ENCODE measurements at places on chromosomes 3 and 15.

DNA sequence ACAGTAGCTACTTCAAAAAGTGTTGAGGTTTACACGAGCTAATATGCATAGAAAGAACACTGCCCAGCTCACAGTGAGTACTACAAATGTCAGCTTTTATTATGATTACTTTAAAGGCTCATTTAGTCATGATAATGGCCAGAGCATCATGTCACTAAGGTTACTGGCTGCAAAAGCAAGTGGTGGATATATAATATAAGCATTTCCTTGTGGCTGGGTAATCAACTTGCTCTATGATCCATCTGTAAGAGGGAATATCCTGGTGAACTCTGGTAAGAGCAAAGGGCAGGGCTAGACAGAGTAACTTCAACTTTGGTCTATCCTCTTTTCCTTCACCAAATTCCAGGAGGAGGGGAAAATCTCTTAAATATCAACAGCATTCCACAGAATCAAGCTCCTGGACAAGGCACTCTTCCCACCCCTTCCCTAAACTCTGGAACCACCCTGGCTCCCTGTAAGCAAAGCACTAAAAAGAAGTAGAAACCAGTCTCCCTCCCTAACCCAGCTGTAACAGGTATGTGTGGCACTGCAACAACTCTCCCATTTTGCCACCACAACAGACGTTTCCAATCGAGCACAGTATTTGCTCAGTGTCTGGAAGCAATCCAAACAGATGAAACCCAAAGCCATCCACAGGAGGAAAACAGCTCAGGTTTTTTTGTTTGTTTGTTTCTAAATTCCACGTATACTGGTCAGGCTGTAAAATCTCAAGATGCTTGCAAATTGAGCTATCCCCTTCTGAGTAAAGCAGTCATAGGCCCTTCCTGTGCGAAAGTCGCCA lies 13.4 kb downstream of the B4GALT4 start:
- DNase-seq = no peak

DNA sequence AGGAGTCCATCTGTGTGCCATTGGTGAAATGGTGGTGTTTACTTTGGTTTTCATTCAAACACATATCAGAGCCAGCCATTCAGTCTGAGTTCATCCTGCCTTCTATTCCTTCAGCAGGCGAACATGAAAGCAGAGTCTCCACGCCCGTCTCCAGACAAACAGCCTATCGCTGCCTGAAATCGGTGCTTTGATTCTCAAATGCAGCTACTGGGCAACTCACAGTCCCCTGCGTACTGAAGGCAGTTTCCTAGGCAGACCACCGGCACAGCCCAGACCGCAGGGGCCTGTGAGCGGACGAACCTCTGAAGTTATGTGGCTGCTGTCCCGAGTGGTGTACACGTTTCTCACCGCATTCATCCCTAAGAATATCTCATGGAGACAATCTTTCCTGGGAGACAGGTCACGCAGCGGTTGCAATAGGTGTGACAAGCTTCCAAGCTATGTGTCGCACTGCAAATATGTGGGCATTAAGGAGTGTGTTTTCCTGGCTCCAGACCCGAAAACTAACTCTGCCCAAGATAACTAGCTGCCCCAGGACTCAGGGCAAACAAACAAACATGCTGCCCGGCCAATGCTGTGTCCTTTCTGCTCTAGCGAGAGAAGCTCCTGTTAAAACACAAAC lies 16.9 kb upstream of the RYR3 start:
- DNase-seq = no peak

DNA sequence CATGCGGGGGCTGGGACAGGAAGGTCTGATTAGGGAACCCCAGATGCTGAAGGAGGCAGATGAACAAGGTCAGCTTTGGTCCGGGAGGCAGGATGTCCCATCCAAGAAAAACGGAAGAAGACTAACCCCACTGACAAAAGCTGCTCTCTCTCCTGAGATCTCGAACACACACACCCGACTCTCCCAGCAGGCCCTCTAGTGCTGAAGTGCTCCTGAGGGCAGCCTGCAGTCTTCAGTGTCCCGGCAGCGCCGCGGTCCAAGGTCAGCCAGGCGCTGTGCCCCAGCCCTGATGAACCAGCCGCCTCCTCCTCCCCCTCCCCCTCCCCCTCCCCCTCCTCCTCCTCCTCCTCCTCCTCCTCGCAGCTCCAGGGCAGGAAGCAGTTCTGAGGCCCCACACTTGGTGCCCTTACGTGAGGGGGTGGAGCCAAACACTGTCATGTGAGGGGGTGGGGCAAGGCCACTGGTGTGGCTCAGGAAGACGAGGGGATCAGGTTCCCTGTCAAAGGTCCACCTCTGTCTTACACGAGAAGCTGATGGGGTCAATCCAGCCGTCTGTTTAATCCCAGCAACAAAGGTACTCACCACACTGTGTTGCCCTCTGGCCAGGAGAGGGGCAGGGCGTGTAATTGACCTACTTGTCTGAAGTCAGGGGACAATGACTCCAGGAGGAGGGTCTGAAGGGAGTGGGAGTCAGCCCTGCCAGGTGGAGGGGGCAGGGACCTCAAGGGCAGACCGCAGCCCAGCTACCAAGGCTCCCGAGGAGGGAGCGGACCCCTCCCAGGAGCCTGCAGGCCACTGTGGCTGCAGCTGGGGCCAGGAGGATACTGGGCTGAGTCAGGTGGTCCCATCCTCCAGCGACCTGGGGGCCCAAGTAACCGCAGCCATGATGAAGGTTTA lies 34.3 kb downstream of the PRR23E start:
- no peak for DNase-seq

DNA sequence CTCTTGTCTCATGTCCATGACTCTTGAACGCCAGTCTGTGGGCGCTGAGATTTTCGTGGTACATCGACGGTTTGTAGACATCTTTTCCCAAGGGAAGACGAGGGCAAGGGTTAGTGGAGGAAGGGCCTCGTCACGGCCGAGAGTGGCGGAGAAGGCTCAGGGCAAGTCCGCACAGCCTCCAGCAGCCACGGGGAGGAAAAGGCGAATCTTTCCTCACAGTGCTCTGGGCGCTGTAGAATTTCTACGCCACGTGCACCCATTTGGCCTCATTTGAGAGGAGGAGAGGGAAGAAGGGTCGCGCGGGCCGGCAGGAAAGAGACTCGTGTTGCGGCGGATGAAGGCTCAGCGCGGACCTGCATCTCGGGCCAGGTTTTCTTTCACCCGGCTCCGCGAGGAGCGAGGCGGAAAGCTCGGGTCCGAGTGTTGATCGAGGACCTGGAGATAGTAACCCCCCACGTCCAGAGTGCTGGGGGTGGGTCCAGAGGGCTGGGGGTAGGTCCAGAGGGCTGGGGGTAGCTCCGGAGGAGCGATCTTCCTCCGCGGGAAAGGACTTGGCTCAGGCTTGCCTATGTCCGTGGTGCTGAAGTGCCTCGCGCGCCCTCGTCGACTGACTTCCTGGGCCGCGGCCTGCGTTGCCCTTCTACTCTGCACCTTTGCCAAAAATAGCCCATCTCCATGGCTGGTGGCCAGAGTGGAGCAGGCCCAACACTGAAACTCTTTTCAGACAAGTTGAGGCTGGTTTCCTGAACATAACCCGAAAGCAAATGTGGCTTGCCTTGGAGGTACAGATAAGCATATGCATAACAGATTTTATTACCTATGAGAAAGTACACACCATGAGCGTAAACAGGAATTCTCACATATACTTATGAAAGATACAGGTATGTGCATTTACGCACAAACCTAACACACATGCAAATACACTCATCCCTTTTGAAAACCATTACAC lies 1.1 kb downstream of the SLC35G2 start:
- peak; percentile 14 for DNase-seq

- DNase-seq = no peak
These were observed 55.2 kb downstream of the RBPMS2 start for GRCh38 chr15:64720188-64720587.

DNA sequence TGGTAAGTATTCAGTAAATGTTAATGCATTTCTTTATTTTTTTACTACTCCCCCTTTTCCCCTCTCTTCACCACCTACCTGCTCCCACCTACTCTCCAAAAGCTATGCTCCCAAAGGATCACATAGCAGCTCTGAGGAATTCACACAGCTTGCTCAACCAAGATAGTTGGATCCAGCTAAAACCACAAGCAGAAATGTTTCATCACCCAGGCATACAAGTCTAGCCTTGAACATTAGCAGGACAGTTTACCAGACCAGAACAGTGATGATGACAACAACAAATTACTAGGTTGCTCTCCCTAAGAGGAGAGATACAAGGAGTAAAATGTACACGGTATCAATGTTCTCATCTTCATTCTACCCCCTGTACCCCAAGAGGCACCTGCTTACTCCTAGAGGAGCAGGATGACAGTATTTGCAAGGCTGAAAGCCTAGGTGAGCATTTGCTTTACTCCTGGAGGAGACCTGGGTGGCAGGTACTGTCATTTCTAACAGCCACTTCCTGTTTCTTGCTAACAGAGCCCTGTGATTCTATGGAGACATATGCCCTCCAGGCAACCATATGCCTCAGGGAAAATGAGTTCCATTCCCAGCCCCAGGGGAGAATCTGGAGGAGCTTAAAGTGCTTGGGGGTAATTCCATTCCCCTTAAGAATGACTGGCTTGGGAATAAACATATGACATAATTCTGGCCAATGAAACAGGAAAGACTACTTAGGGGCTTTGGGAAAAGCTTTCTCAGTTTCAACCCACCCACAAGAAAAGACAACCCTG lies 237.5 kb downstream of the NTRK3 start:
- no peak for DNase-seq

DNA sequence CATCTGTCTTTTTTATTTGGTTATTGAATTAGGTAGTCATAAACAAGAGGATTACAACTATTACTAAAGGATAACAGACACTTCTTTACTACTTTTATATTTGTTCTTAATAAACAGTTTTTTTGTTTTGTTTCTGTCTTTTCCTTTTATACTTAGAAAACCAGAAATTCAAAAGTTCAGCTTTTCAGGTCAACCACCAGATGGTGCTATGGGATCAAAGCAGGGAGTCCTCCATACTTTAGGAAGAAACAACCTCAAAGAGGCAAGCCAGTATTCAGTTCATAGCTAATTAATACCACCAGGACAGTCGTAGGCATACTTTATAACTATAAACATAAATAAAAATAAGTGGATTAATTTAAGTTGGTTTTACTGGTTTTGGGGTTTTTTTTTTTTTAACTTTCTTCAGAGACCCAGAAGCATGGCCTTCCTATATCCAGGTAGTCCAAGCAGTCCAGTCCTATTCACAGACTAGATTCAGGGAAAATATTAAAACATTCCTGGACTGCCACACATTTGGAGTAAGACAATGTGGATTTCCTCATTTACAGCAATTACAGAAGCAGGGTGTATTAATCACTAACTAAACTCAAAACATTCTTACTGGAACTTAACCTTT lies 16.0 kb upstream of the EID1 start:
- peak; percentile 6 for DNase-seq

GRCh38 chr15:82106679-82107078 lies 60.9 kb upstream of the MEX3B start:
- no peak for DNase-seq

DNA sequence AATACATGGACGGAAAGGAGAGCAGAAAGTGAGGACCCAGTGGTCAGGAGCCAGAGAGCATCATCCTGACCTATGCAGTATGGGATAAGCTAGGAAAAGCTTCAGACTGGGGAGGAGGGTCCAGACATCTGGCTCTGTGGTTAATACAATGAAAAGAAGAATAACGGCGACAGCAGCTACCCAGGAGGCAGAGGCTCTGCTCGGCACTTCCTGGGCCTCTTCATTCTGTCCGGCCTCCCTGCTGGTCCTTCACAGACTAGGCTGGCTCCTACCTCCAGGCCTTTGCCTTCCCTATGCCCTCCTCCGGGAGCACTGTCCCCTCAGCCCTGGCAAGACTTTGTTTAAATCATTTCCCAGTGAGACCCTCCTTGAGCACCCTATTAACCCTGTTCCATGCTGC lies 58.9 kb upstream of the WNT5A start:
- no peak for DNase-seq

DNA sequence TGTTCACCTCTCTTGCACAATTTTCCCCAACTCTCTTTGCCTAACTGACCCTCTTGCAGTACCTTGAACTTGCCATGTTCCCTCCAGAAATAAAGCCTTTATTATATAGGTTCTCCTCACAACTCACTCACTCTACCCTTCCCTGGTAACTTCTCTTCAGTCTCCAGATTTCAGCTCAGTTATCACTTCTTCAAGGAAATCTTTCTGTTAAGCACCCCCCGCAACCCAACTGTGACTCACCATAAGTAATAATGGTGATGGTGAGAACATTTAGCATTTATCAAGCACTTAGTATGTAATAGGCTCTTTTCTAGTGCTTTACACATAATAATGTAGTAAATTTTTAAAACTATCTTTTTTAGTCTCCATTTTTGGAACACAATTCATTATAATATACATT lies 8.1 kb upstream of the OR5K1 start:
- DNase-seq = no peak

- DNase-seq = no peak
These were observed 4.5 kb upstream of the ULK3 start for GRCh38 chr15:74847432-74847831.

DNA sequence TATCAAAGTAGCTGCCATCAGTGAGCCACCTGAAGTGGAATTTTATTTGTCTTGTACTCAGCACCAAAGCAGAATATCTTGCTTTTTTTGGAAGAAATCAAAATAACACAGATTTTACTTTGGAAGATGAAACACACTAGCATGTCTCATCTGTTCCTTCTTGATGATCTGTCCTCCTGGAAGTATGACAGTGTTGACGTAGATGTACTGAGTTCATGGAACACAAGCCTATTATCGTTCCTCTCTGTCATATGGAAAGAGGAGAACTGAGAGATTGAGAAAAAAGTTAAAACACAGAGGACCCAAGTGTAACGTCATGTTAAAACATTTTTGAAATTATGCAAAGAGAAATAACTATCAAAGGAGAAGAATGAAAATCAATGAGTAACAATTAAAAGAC lies 340.2 kb downstream of the ROBO2 start:
- DNase-seq = no peak

GRCh38 chr3:195003006-195003892 lies 267.7 kb downstream of the XXYLT1 start:
- no peak for DNase-seq

GRCh38 chr3:164533275-164533674 lies 545.0 kb downstream of the SI start:
- DNase-seq = no peak

DNA sequence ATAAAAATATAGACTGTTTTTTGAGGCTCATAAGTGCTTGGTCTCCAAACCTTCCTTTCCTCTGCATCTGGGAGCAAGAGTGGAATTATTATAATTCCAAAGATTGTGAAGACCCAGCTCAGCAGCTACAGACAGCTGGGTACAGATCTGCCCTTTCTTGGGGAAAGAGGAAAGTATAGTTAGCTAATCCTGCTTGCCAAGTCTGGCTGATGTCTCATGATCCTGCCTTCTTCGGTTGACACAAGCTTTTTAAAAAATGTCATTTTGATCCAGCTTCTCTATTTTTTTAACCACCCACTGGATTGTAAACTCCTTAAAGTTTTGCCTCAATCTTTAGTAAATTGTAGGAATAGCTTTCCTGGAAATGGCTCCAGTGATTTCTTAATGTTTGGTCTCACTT lies 181.1 kb downstream of the LRTM1 start:
- no peak for DNase-seq

DNA sequence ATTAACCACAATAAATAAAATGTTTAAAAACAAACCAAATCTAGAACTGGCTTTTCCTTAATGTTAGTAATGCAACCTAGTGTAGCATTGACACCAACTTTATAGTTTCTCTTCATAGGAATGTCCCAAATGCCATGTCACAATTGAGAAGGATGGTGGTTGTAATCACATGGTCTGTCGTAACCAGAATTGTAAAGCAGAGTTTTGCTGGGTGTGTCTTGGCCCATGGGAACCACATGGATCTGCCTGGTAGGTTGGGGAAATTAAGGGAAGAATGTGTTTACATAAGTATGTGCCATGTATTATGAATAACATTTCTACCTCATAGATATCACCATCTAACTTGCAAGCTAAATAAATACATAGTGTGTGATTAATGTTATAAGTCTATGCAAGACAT lies 84.4 kb upstream of the GOLGA6B start:
- DNase-seq = no peak

Measured in activated gamma-delta T cell treated with anti-CD3 and anti-CD28 coated beads, Interleukin-2, amount 50 U/mL, for 16 hours (primary cell).